ENCODE measurements at places on chromosomes 3 and 15.

- DNase-seq: no peak
These were observed 8.5 kb downstream of the WDR53 start for GRCh38 chr3:196559826-196560225.

DNA sequence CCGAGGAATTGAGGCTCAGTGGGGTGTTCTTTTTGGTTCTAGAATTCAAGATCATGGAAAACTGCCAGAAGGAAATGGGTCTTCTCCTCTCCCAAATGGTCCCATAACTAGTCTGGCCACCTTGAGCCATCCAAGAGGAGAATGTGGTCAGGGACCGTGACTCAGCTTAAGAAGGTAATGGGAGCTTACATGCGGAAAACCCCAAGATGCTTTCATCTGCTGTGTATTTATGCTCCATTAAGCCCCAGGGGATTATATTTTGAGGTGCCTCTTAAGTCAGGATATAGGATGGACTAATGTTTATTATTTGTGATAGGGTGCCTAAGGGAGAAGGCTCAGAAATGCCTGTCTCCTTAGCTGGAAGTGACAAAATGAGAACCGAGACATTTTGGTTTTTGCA is 39.2 kb upstream of the DLG1 start:
- DNase-seq: no peak

DNA sequence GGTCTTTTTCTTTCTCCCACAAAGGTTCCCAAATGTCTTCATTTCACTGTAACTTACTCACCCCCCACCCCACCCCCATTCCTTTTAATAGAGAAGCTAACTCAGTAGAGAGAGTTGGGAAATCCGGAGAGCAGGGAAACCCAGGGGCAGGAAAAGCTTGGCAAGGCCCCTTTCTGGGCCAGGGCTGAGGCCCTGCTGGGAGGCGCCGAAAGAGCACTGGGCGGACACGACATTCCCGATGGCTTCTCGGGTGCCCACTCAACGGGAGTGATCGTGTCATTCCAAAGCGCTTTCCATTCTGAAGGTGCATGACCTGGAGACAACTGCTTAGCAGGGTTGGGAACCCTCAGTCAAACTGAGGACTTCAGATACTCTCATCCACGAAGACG is 1.6 kb upstream of the DALRD3 start:
- DNase-seq: no peak

DNA sequence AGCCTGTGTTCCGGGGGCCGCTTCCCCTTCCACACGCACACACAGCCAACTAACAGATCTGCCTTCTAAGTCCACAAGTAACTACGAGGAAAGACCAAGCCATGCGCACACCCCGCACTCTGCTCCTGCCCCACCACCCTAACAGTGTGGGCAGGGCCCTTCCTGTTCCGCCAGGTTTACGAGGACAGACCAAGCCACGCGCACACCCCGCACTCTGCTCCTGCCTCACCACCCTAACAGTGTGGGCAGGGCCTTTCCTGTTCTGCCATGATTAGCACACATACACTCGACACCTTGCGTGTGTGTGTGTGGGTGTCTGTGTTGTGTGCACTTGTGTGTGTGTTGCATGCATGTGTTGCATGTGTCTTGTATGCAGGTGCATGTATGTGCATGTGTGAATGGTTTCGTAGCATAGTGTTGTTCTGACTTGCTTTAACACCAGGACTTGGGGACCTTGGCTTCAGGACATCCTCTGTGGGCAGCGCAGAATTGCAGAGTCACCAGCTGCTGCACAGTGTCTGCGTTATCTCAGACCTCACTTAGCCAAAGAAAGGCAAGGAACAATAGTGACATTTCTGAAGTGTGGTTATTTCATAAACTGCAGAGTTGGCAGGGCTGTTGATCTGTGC is 114.4 kb downstream of the CHSY1 start:
- DNase-seq: no peak

- no peak for DNase-seq
These were observed 5.2 kb downstream of the MCTP2 start for GRCh38 chr15:94236608-94237007.

- DNase-seq: no peak
These were observed 43.0 kb downstream of the CTXND1 start for GRCh38 chr15:80208758-80209734.

DNA sequence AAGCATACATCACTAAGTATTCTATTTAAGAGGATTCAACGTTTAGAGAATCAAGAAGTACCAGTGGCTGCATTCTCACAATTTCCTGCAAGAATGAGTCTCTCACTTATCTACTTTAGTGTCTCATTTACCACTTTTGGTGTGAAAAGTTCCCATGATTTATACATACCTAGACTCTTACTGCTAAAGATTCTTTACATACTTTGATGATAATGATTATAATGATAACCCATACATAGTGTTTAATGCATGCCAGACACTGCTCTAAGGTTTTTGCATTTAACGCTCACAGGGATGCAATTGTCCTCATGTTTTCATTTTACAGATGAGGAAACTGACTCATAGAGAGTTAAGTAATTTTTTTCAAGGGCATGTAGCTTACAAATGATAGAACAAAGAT is 133.6 kb downstream of the TMEM108 start:
- no peak for DNase-seq

DNA sequence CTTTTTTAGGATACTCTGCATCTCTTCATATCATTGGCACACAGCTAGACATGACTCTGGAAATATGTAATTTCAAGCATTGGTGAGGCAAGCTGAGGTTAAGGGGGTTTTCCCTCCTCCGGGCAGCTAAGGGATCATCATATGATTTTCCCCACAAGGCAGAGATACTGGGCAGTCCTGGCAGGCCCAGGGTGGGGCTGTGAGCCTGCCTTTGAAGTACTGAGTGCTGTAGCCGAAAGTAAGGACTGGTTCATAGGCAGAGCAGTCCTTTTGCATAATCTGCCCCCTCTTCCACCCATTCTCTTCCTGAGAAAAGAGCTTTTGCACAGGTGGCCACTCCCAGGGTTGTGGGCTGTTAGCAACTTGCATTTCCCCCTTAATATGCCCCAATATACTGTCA is 168.8 kb upstream of the MANF start:
- no peak for DNase-seq

DNA sequence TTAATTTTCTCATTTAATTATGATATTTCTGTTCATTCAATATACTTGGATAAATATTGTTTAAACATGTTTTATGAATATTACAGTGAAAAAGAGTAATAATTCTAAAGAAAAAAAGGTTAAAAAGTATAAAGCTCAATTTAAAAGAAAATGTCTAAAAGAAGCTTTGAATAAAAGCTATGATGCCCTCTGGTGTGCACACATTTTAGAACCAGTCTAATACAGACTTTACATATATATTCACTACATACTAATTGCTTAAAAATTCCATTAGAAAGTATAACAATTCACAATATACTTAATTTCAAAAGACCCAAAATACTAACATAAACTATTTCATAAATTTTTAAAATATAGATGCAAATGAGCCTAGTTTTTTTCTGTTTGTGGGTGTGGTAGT is 909.1 kb upstream of the ROBO1 start:
- DNase-seq: no peak

DNA sequence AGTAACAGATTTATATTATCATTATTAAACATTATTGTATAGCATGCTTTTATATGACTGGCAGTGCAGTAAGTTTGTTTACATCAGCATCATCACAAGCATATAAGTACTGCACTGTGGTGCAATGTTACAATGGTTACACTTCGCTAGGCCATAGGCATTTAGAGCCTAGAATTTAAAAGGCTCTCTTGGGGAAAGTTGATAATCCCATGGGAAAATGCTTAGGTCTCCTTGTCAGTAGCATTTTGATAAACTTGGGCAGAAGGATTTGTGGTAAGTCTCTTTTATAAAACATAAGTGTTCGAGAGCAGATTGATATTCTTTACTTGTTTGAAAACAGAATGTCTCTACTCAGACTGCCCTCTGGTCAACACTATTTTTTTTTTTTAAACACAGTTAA is 7.5 kb downstream of the DTWD1 start:
- DNase-seq: no peak

DNA sequence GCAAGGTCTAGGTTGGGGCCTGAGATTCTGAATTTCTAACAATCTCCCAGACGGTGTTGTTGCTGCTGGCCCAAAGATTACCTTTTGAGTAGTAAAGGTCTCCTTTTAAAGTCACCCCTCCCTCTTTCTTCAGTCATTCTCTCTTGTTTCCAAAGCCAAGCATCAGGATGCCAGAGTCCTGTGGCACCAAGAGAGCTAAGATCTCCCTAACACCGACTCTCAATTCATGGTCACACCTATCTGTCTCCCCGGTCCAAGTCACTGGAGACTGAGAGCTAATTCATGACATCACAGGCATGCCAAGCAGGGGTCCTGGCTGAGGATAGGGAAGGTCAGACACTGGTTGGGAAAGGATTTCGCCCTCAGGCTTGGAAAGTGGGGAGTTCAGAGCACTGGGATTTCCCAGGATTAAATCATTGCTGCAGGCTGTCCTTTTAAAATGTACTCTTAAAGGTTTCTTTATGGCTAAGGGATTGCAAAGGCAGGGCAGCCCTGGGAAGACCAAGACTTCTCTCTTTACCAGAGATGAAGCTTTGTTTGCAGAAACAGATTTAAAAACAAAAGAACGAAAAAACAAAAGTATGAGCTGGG is 7.3 kb downstream of the SHOX2 start:
- DNase-seq: no peak

DNA sequence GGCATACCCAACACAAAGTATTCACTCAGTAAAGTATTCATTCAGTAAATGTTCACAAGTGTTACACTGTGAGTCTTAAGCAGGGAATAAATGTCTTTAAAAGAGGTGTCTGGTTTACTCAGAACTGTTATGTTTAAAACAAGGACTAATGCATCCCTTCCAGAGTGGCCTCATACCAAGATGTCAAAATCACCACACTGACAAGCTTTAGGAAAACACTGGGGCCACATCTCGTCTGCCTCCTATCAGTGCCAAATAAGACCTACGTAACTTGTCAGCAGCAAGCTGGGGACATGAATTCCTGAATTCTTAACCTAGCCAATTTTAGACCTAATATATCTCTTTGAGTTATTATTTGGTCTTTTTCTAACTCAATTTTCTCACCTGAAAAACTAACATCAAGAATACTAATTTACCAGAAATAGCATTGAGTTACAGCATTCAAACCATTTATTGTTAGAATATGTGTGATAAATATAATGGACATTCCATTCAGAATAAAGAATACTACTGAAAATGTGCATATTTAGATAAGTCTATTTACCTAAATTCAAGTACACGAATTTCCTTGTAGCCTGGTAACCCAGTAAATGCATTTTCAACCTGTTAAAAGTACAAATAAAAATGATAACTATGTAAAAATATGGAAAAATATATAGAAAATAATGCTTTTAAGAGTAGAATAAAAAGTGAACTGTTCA is 51.3 kb downstream of the IMPG2 start:
- DNase-seq: no peak

DNA sequence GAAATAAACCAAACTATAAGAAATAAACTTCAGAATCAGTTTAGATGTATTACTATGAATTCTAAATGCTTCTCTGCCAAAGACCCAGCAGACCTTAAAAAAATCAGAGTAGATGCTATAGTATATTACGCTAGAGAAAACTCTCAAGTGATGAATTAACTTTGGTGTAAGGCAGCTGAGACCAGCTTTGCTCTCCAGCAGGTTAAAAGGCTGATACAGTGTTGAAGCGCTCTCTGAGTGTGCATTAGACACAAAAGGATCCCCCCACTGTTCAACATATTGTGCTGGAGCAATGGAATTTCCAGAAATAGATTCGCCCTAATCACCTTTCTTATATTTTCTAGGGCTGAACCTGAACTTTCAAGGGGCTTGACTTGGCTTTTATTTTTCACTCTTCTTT is 190.0 kb downstream of the EFHB start:
- no peak for DNase-seq

DNA sequence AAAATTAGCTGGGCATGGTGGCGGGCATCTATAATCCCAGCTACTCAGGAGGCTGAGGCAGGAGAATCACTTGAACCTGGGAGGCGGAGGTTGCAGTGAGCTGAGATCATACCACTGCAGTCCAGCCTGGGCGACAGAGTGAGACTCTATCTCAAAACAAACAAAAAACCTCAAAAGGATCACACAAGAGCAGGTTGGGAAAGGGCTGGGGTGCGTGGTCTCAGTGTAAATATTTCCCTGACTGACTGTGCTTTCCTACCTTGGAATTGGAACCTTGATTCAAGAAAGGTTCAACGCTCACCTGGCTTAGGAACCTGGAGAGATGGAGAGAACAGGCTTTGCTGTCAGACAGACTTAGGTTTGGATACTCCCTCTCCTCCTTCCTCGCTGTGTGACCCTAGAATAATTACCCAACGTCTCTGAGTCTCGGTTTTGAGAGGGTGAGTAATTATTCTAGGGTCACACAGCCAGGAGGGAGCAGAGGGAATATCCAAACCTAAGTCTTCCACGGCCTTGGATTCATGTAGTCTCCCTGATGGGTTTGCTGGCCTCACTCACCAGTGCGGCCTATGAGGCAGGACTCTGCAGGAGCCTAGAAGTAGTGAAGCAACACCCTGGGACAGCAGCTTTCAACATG is 24.6 kb downstream of the CYP19A1 start:
- no peak for DNase-seq

- DNase-seq: no peak
These were observed 38.0 kb upstream of the GBE1 start for GRCh38 chr3:81799403-81799802.

DNA sequence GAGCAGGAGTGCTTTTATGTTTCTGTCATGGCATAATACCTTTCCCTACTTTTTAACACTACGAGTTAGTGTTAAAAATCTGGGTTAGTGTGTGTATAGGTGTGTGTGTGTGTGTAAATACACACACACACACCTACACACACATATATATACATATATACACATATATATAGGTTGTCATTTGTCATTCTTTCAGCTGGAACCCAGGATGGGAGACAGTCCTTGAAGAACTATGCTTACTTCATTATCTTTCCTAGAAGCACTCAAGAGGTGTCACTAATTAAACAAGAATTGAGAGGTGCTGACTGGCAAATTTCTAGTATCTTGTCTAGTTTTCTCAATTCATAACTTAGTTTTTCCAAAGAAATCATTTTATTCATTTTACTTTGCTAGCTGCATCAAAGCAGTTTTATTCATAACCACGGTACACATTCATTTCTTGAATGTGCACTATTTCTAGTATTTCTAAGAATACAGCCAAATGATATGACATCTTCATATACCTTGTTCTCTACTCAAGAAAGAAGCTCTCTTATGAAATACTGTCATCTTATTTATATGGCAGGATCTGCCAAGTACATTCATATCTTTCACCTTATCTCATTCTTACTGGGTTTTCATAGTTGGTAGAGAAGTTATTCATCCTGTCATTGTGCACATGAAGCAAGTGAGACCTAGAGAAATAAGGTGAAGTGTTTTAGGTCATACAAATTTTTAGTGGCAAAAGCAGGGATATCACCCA is 46.6 kb downstream of the ISL2 start:
- no peak for DNase-seq

GRCh38 chr3:160245261-160245800 is 20.1 kb downstream of the C3orf80 start:
- no peak for DNase-seq

All from AG09309 (cell line).